ENCODE measurements at places on chromosomes 7 and 10.

DNA sequence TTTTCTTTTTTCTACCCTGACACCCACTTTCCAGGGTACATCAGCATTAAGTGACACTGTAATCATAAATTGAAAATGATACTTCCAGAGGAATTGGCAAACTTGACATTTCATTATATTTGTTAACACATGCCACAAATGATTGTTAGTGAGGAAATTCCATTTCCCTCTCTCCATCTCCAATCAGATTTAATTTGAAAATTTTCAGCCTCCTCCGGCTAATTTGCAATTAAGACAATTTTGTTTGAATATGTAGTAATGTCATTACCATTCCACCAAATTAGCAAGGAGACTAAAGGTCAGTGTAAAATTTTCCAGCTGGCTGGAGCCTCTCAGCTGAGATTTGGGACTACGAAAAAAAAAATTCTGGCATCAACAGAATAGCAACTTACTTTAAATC is 242.7 kb downstream of the FOXP2 start:
- no peak for DNase-seq

DNA sequence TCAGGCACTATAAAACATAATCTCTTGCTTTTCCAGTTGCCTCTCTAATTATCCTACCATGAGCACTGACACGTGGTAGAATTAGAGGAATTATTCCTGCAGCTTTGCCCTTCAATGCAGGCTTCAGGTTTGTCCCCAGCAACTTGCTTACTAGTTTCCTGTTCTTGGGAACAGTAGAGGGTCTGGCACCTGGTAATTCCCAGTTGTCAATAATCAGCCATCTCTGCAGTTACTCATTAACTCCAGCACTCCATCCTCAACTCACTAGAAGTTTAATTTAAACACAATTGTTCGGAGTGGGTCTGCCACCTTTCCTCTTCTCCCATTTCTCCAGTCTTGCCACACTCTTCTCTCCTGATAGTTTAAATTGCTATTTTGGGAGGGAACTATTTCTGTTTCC is 324.3 kb upstream of the KIAA1217 start:
- no peak for DNase-seq

- no peak for DNase-seq
Measured at GRCh38 chr10:66337211-66337610, 588.6 kb upstream of the LRRTM3 start.

- no peak for DNase-seq
Measured at GRCh38 chr7:2247141-2247995, 5.3 kb downstream of the NUDT1 start.

DNA sequence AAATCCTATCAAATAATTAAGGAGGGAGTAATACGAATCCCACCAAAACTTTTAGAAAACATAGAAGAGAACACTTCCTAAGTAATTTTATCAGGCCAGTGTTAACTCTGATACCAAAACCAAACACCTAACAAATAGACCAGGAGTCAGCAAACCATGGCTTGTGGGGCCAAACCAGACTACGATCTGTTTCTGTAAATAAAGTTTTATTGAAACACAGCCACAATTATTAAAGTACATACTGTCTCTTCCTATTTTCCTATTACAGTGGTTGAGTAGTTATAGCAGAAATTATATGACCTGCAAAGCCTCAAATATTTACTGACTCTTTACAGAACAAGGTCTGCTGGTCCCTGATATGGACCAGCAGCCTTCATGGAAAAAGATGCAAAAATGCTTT is 73.1 kb upstream of the ELN start:
- no peak for DNase-seq

DNA sequence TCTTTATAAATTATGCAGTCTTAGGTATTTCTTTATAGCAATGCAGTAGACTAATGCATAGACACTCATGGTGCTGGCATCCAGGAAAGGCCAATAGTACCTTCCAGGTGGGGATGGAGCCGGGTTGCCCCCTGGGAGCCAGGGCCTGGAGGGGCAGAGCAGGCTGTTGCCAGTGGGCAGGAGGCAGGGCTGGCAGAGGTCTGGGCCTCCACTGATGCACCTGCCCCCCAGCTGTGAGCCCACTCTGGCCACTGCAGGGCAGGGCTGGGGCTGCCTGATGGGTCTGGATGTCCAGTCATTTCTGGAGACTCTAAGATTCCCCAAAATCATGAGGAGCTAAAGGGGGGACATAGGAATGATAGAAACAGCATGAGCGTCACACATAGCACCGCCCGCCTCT is 66.7 kb downstream of the MICALL2 start:
- no peak for DNase-seq

- no peak for DNase-seq
Measured at GRCh38 chr10:57706016-57706415, 561.7 kb downstream of the IPMK start.

GRCh38 chr7:156942708-156943090 is 6.8 kb upstream of the NOM1 start:
- DNase-seq = no peak

GRCh38 chr10:14779001-14779651 is 4.4 kb upstream of the FAM107B start:
- DNase-seq = no peak

GRCh38 chr10:93513091-93513490 is 16.7 kb downstream of the CEP55 start:
- DNase-seq = no peak

GRCh38 chr7:92131764-92132330 is 2.4 kb downstream of the CYP51A1 start:
- DNase-seq = no peak

GRCh38 chr7:142637240-142637639 is 112.0 kb upstream of the PRSS1 start:
- DNase-seq = no peak

GRCh38 chr7:123883154-123883553 is 38.2 kb downstream of the HYAL4 start:
- DNase-seq = no peak

DNA sequence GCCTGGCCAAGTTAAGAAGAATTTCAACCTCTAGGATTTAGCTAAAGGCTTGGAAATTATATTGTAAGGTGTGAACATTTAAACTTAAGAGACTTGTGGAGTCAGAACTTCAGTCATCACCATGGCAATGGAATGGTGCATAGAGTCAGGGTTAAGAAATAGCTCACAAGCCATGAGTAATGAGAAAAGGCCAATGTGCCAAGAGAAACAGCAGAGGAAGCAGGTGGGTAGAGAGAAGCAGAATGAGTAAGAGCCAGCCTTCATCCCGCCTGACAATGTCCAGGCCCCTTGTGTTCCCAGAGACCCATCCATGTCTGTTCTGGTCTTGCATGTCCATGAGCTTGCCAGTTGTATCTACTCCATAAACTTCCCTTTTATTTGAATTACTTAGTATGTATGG is 62.6 kb upstream of the TBX20 start:
- DNase-seq = no peak

DNA sequence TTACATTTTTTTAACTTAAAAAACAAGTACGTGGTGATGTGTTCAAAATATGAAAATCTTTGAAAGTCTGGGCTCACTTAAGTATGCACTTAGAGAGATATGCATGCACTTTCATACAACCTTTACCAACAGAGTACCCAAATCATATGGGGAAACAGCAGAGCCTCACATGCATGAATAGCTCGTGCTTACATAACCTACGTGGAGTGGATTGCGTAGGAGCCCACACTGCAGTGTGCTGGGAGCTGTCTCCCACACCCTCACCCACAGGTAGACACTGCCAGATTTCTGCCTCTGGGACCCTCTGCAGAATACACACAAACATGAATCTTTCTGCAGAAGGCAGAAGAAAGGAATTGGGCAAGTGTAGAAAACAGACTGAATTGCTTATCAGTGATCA is 581 bp downstream of the CLCN1 start:
- no peak for DNase-seq
